ENCODE measurements at places on chromosomes 2 and 18.

- no peak for DNase-seq
Observed at GRCh38 chr2:190882411-190882766, 1.8 kb downstream of the GLS start.

GRCh38 chr18:12491611-12492435, 84.1 kb downstream of the PRELID3A start:
- DNase-seq, result no peak

DNA sequence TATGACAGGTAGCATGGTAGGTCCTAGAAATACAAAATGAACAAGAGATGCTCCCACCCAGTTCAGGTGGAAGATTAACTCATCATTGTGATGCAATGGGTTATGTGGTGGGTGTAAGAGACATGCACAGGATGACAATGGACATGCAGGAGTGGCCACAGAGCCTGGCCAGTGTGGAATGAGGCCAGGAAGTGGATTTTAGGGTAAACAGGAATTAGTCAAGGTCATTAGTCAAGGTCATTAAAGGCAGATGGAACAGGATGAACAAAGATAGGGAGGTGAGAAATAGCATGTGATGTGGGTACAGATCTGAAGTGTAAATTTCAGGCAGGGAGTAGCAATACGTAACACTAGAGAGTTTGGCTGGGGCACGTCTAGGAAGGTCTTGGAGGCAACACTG, 15.6 kb upstream of the SERTAD2 start:
- DNase-seq, result no peak

GRCh38 chr2:193776988-193777387, 1582.3 kb upstream of the TMEFF2 start:
- no peak for DNase-seq

- DNase-seq, result no peak
Observed at GRCh38 chr2:119731983-119732382, 27.7 kb upstream of the PTPN4 start.

DNA sequence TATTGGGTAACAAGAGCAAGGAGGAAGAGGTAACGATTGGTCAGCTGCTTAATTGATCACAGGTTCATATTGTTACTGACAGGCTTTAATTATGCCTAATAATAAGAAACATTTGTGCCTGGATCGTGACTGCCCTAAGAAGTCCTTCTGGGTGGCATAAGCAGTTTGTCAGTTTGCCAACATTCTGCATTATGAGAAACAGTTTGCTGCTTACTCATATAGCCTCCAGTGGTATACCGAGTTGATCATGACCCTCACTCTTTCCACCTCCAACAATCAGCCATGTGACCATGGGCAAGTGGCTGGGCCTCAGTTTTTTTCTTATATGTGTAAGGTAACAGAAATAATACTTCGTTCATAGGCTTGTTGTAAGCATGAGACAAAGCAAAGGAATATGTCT, 96.6 kb upstream of the CABLES1 start:
- no peak for DNase-seq

GRCh38 chr2:85394976-85395375, 15.2 kb downstream of the CAPG start:
- DNase-seq, result no peak

- DNase-seq, result no peak
Observed at GRCh38 chr2:218262237-218262600, 1.4 kb downstream of the GPBAR1 start.

- peak; percentile 76 for DNase-seq
Observed at GRCh38 chr18:63155169-63155852, 164.3 kb downstream of the BCL2 start.

DNA sequence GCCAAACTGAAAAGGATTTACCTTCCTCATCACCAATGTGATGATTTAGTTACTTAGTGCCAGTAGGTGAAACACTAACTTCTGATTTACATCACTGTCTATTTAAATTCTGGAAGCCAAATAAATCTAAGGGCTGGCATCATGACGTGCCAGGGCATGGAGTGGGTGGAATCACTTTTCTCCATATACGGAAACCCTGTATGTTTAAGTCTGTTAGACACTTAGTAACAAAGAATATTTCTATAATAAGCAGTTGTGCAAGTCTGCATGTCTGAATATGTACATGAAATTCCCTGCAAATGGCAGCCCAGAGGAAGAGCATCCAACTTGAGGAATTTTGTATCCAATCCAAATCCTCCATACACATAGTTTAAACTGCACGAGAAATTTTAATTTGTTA, 243.1 kb upstream of the SMAD7 start:
- no peak for DNase-seq

DNA sequence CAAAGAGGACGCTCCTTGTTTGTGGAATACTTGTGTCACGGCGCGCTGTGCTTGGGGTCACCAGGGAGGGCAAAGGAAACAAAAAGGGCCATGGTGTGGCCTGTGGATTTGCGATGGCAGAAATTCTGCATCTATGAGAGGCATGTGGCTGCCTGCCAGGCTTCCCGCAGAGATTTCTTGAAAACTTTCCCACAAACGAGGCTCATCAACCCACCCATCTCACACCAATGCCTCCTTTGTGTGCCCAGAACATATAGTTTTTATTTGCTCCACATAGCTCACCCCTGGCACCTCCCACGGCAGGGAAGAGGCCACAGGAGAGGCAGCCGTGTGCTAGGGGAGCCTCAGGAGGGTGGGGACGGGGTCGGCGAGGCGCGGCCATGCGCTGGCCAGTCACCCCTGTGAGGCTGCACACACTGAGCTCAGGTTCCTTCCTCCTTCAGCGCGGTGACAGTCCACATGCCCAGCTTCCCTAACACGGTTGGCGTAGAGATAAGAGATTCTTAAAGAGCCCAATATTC, 100.3 kb downstream of the MBP start:
- no peak for DNase-seq

- DNase-seq, result no peak
Observed at GRCh38 chr2:19851116-19851695, 50.6 kb downstream of the TTC32 start.

DNA sequence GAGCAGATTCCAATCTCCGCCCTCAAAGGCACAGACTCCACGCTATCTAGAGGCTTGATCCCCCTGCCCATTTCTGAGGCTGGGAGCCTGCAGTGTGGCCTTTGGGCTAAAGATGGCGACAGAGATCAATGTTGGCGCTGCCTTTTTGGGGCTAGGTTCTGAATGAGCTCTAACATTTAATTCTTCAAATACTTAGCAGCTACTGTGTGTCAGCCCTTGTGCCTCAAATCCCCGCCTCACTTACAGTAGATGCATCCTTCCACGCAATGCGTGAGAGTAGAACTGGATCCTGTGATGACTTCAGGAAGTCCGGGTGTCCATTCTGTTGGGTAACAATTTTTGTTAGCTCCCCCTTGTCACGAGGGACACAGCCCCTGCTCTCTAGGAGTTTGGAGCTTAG, 12.4 kb downstream of the IL1F10 start:
- DNase-seq, result peak; percentile 13

DNA sequence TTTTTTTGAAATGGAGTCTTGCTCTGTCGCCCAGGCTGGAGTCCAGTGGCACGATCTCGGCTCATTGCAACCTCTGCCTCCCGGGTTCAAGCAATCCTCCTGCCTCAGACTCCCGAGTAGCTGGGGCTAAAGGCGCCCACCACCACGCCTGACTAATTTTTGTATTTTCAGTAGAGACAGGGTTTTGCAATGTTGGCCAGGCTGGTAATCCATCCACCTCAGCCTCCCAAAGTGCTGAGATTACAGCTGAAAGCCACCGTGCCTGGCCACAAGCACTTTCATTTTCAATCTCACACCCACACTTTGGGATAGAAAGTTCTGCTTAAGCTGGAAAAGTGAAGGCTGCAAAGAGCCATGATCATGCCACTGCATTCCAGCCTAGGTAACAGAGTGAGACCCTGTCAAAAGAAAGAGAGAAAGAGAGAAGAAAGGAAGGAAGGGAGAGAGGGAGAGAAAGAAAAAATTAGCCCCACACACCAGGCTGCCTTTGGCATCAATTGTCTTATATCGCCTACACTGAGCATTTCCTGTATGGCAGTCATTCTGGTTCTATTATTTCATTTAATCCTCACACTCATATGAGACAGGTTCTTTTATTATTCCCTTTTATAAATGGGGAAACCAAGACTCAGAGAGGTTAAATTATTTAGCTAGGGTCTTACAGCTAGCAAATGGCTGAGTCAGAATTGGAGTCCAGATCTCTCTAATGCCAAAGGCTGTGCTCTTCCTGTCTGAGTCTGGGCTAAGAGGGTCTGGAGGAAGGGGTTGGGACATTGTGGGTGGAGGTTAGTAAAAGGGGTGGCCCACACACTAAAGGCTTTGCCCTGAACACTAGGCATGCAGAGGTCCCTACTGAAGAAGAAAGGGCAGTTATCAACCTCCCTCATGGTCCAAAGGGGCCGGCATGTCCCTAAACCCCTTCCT, 37.9 kb upstream of the PKDCC start:
- DNase-seq, result no peak

DNA sequence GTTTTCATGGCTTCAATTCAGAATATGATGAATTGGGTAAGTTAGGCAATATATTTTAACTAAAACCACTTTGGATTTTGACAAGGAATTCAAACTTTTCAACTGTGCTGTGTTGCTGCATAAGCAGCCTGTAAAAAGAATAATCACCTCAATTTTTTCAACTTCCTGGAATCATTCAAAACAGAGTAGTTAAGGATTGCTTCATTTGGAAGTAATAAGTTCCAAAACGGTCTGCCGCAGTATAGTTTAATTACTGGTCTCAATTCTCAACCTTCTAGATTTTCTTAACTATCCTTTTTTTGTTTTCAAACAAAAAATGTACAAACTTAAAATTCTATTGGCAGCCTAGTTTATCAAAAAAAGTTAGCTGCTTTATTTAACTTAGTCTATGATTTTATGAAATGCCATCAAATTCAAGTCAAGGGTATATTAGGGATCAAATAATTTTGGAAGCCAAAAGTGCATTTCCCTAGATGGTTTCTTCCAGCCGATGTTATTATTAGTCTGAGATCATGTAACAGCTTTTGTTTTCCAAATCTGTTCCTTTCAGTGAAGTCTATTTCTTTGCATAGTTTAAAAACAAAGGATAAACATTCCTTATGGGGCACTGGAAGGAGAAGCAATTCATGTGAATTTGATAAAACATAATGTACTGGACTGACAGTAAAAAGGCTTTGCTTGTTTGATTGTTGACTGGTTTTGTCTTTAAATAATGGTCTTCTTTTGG, 76.1 kb upstream of the ETAA1 start:
- DNase-seq, result no peak

DNA sequence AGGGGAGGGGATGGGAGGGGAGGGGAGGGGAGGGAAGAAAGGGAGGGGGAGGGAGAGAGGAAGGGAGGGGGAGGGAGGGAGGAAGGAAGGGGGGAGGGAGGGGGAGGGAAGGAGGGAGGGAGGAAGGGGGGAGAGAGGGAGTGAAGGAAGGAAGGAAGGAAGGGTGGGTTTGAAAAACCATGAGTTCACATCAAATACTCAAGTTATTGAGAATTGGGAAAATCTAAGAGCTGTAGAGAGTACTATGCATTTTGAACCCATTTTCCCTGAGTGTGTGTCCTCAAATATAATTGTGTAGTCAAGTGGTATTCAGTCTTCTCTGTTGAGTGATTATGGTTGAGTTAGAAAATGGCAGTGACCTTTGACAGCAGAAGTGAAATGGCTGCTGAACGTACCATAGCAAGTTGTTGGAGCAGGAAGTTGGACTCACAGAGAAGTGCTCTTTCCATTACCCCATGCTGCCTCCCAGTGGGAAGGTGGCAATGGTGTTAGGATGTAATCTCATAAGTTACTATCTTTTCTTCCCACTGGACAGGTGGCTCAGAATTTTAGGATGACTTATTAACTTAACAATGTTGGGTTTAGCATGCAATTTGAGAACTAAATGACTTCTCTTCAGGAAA, 214.6 kb downstream of the SETBP1 start:
- DNase-seq, result peak; percentile 29

DNA sequence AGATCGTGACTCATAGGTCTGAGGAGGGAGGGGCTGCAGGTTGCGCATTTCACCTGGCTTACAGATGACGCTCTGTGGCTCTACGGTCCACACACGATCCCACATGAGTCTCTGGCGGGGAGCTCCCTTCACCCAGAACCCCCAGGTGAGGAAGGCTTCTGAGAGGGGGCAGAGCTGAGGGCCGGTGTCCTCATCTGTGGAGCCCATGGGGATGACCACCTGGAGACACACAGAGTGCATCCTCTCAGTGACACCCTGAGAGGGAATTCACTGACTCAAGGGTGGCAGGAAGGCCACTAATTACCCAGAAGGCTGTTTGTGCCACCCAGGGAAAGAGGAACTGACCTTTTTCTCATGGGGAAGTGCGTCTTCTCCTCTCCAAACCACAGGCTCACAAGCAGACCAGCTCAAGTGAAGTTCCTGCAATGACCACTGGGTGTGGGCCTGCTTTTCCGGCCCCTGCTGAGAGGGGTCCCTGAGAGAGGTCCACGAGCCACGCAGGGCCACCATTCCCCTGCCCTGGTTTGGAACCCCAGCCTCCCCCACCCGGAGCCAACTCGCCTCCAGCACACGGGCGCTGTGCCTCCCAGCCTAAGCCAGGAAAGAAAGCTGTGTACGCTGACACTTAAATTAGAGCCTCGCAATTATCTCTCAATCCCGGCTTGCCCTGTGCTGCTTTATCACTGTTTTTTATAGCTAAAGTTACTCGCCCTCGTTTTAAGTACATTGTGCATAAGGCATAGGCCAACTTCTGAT, 114.1 kb downstream of the BCL11A start:
- peak; percentile 81 for DNase-seq

DNA sequence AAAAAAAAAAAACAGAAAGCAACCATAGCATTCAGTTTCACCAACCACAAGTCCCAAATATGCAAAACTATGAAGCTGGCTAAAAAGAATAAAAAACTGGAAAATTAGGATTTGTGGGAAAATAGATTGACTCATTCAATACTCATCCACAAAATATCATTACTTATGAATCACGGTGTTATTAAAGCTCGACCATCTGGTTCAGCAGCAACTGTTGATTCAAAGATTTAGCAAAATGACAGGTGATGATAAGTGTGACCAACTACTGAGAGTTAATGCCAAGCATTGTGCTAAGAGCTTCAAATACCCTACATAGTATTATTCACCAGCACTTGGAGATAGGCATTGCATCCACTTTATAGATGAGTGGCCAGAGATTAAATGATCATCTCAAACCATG, 26.2 kb upstream of the XDH start:
- no peak for DNase-seq

DNA sequence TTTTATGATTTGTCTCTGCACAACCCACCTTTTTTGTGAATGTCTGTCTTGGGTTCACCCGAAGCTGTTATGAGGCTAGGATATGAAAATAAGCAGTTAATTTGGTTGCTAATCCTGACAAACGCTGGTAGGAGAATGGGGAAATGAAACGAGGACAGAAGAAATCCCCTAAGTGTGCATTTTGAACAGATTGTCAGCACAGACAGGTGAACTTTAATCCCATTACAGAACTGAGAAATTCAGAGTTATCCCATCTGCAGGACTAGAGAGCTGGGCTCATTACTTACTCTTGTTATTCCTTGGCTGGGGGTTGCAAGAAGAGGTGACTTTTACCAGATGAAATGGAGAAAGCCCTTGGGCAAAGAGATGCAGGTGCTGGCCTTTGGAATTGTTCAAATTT, 123.3 kb upstream of the NYAP2 start:
- DNase-seq, result no peak

- no peak for DNase-seq
Observed at GRCh38 chr2:85662899-85663593, 5.0 kb downstream of the SFTPB start.
